ENCODE measurements at places on chromosomes 3 and 15.

DNA sequence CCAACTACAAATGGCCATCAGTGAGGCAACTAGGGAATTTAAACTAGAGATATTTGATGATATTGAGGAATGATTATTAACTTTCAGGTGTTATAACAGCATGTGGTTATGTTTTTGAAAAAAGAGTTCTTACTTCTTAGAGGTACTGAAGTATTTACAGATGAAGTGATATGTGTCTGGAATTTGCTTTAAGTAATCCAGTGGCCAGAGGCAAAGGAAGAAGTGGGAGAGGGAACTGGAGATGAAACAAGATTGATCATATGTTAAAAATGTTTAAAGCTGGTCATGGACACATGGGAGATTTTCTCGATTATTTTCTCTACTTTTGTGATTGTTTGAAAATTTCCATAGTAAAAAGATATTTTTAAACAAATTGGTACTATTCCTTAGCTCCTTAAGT is 53.3 kb upstream of the SLCO2A1 start:
- no peak for DNase-seq

- no peak for DNase-seq
Measured at GRCh38 chr15:36186376-36186775, 393.1 kb upstream of the CDIN1 start.

DNA sequence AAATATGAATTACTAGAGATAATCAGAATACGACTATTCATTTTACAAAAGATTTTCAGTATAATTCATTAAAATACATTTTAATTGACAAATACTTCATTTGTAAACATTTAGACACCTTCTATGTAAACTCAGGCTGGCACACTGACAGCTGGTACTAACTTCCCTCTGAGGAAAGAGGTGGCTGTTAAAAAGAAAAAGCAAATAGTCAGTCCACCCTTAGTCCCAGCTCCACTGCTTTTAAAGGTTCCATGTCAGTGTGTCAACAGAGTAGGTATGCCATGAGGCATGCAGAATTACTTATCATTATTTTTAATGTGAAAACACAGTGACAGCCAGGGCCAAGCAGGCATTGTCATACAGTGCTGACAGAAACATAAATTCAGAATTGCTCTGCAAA is 16.1 kb downstream of the TM6SF1 start:
- DNase-seq, result no peak

DNA sequence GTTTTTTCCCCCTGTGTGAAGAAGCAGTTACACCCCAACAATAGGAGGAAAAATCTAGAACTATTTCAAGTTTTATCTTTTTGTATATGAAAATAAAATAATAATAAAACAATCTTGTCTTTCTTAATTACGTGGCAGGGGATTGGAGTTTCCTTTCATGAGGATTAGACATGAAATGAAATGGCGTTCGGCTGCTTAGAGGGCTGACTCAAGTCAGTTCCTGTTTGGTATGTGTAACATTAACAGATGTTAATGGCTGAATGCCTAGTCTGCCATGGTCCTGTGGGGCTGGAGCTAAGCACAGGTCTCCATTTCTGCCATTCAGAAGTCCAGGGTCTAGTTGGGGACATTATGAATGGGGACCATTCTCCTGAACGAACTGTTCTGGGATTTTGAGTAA is 3.1 kb upstream of the EXOG start:
- no peak for DNase-seq

DNA sequence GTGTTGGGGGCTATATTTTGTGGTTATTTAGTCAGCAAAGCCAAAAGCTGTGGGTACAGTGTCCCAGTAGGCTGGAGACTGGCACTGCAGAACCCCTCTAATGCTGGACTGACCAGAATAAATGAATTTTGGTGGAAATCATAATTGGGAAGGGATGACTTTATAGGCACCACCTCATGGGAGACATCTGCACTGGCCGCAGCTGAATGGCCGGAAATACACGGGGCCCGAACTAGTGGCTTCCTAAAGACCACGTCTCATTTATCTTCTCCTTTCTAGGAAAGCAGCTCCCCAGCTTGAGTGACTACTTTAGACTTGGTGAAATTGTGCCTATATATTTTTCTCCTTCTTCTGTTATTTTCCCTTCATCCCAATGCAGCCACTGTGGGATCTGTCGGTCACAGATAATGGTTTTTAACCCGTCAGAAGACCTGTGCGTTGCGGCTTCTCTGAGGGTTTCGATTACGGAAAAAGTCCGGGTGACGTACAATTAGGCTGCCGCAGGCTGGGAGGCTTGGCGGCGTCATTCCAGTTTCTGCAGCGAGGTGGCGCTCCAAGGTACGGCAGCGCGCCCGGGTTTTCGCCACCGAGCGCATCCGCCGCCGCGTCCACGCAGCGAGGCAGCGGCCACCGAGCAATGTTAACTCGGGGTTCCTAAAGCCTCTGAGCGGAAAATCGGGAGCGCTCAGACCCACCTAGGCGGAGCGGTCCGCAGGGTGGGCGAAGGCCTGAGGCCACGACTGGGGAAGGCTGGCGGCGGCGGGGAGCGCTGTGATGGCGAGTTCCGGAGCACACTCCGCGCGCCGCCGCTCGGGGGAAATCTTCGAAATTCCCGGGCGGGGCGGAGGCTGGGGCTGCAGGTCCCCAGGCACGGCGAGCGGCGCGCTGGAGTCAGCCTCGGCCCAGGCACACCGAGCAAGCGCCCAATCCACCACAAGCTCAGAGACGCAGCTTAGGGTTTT is 26.3 kb downstream of the NR2F2 start:
- DNase-seq, result peak; percentile 96

GRCh38 chr3:63927422-63928280 is 15.5 kb upstream of the SCAANT1 start:
- DNase-seq, result no peak

GRCh38 chr3:37994639-37994972 is 4.0 kb downstream of the VILL start:
- DNase-seq, result no peak

GRCh38 chr3:51381333-51381705 is 3.8 kb upstream of the MANF start:
- DNase-seq, result no peak

DNA sequence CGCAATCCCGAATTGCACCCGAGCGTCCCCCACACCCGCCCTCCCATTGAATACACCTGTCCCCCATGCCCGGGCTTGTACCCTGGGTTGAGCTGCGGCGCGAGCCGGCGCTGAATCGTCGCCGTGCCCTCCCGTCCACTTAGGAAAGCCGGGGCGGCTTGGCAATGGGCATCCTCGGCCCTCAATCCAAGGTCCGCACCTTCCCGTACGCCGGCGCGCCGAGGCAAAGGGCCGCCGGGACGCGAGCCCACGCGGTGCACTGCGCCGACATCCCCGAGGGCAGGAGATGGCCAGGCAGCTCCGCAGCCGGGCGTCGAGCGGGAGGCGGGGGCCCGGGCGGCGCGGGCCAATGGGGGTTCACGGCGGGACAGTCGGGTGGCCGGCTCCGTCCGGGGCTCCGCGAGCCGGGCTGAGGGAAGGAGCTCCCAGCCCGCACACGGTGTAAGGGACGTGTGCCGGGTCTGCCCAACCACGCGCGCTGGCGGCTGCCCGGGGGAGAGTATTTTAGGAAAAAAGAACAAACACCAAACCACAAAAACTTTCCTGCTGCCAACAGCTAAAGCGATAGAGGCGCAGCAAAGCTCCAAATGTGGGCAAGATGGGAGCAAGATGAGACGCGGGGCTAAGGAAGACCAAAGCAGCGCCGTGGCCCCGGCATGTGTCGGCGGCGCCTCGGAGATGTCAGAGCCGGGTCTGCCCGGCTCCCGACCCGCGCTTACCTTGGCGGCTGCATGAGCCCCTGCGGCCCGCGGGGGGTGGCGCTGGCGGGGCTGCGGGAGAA is 621 bp downstream of the RGMA start:
- DNase-seq, result no peak

DNA sequence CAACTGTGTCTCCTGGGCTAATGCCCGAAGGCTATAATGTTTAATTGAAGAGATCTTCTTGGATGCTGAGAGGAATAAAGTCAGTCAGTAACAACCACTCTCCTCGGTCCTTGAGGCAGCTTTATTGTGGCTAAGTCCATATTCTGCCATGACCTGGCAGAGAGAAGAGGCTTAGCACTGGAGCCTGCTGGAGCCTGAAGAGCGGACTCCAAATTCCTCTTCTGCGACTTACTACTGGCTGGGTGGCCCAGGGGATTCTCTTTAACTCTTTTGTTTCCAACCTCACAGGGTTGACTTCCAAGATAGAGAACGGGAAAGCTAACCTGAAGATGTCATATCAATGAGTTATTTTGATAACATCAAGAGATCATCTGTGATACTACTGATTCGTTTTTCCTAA is 71.1 kb downstream of the MYO1E start:
- no peak for DNase-seq

- DNase-seq, result peak; percentile 94
Measured at GRCh38 chr3:63911873-63912767, at the start of gene SCAANT1. SCAANT1 (minus strand) TSS chr3:63912383.

DNA sequence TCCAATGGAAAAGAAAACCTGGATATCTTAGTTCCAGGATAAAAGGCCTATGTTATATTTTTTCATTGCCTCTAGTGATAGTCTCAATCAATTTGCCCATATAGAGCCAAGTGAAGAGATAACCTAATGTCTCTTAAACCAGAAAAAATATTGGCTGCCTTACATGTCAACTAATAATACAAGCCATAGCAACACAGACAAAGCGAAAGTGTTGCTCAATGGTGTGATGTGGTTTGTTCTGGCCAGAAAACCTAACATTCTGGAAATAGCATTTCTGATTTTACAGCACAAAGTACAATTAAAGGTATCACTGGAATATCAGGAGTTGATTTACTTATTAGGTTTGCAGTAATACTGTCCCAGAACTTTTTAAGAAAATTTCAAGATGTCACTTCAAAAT is 101.5 kb downstream of the ATP8B4 start:
- DNase-seq, result no peak

GRCh38 chr3:41299036-41299435 is 99.7 kb downstream of the CTNNB1 start:
- DNase-seq, result no peak

- no peak for DNase-seq
Measured at GRCh38 chr3:41265823-41266273, 66.5 kb downstream of the CTNNB1 start.

DNA sequence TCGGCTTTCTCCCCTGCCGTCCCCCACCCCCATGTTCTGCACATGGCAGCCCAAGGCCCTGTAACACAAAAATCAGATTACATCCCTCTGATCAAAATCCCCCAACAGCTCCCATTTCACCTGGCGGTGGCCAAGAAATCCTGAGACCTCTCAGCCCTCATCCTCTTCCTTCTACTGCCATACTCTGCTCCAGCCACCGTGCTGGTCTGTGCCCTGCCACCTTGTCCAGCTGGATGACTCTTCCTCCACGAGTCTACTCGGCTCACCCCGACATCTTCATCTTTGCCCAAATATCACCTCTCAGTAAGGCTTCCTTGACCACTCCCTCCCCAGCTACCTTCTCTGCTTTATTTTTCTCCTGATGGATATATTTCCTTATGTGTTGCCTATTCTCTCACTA is 3.1 kb downstream of the CCDC51 start:
- no peak for DNase-seq

- DNase-seq, result no peak
Measured at GRCh38 chr3:188205992-188206416, 52.0 kb downstream of the LPP start.

- no peak for DNase-seq
Measured at GRCh38 chr3:138418601-138419206, 15.7 kb upstream of the ESYT3 start.

DNA sequence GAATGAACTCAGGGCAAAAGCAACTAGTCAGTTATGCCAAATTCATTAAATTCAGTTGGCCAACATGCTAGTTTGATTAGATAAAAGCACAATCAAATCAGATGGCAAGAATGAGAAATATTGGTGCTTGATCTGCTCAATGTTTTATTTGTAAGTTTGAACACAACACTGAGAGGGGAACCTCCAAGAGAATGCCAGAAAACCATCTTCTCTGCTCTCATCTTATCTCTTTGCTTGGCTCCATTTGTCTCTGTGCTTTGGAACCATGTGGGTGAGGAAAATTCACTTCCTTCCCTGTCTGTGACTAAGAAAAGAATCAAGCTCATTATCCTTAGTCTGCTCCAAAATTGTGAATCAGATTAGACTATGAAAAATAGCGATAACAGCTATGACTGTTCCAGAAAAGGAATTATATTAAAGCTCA is 43.6 kb upstream of the DCBLD2 start:
- DNase-seq, result no peak

DNA sequence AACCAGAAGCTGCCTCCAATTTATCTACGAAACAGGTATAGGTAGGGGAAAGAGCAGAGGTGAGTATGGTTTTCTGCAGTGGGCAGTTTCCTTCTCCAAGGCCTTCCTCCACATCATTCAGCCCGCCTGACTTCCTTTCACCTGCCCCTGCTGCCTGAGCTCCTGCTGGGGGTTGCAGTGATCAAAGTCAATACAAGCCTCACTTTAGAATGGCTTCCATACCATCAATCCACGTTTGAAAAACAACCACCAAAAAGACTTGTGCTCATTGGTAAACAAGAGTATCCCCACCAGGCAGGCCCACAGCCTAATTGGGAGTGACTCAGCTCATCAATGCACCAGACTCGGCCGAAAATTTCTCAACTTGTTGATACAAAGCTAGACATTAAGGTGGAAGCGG is 159.9 kb downstream of the MAGI1 start:
- no peak for DNase-seq

DNA sequence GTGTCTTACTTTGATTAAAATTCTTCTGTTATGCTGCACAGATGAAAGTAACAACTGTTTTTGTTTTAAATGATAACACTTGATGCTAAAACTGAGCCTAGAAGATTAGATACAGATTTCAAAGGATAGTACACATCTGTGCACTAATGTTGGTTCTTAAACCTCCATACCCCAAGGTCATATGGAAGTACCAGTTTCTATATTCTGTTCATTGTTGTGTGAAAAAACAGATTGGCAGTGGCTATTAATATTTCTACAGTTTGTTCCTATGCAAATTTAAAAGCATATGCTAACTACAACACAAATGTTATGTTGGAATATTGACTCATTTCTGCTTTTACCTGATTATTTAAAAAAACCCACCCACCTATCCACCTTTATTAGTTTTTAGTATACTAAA is 32.0 kb upstream of the GBE1 start:
- no peak for DNase-seq

DNA sequence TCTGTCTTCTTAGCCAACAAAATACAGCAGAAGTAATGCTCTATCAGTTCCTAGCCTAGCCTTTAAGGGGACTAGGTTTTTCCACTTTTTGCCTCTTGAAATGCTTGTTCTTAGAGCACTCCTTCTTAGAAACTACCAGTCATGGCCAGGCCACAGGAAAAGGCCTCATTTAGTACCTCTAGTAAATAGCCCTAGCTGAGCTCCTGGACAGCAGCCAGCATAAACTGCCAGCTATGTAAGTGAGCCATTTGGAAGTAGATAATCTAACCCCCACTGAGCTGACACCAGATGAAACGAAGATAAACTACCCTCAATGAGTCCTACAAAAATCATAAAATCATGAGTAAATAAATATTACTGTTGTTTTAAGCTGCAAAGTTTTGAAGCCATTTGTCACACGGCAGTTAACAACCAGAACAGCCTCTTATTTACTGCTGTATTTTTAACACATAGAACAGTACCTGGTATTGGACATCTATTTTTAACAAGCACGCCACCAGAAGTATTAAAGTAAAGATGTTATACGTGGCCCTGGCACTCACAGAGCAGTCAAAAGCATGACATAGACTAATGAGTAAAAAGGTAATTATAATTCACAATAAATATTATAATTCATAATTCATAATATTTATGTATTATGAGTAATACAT is 12.0 kb downstream of the TBC1D5 start:
- peak; percentile 96 for DNase-seq

GRCh38 chr3:95177096-95177495 is 1114.2 kb downstream of the NSUN3 start:
- no peak for DNase-seq

- DNase-seq, result no peak
Measured at GRCh38 chr3:90007778-90008499, 900.5 kb downstream of the EPHA3 start.

GRCh38 chr3:167091226-167091625 is 288.9 kb downstream of the ZBBX start:
- no peak for DNase-seq

All from OCI-M1 (cell line).